ENCODE measurements at places on chromosomes 11 and 22.

- no peak for DNase-seq
Observed at GRCh38 chr11:66880496-66881450, 23.9 kb downstream of the LRFN4 start.

DNA sequence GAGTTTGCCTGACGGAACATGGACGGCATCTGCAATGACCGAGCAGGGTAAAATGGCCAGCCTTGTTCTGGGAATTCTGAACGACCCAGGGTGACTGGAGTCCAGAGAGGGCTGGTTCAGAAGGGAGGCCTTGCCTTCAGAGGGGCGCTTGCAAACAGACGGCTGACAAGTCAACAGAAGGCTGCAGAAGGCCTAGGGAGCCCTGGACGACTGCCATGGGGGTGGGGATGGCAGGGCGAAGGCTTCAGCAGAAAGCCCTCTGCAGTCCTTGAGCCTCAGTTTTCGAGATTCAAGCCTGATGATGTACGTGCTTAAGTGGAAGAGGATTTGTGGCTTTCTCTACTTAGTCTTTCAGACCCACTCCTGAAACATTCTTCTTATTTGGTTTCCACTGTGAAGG, 117.1 kb upstream of the TBCEL start:
- no peak for DNase-seq

DNA sequence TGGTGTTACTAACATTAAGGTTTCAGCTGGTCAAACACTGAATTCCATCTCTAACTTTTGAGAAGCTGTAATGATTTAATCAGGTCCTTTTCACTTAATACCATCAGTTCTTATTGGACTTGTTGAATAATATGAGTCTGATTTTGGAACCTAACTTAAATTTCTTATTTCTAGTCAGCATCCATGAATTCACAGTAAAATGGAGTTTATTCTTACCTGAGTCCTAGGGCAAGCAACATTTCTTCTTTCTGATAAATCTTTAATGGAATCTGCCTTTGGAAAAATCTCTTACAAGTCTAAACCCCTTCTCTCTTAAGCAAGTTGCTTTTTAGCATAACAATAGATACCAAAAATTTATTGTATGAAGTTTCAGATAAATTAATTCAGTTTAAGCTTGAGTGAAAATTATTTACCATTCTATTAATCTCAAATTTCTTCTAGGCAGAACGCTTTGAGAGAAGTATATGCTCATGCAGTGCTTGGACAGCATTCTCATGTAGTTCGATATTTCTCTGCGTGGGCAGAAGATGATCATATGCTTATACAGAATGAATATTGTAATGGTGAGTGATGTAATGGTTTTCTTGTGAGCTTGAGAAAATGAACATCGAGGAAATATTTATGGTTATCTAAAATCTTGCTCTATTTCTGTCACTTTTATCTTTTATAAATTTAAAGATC, 3.4 kb downstream of the WEE1 start:
- DNase-seq = no peak

DNA sequence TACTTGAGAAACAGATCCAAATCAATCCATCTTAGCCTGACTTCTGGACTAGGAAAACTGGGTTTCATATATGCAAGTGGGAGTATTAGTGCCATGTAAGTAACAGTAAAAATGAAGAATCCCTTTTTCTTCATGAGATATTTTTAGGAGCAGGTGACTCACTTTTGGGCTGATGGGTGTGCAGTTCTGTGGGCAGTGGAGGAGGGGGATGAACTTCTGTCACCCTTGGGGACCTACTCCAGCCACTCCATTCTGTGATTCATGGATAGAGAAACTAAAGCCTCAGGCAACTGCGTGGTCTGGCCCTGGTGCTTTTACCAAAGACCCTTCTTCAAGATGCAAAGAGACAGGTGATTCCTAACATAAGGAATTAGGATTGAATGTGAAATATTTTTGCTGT, 208.6 kb upstream of the NARS2 start:
- DNase-seq = no peak

GRCh38 chr11:117613521-117613920, 183.5 kb downstream of the DSCAML1 start:
- DNase-seq = no peak

DNA sequence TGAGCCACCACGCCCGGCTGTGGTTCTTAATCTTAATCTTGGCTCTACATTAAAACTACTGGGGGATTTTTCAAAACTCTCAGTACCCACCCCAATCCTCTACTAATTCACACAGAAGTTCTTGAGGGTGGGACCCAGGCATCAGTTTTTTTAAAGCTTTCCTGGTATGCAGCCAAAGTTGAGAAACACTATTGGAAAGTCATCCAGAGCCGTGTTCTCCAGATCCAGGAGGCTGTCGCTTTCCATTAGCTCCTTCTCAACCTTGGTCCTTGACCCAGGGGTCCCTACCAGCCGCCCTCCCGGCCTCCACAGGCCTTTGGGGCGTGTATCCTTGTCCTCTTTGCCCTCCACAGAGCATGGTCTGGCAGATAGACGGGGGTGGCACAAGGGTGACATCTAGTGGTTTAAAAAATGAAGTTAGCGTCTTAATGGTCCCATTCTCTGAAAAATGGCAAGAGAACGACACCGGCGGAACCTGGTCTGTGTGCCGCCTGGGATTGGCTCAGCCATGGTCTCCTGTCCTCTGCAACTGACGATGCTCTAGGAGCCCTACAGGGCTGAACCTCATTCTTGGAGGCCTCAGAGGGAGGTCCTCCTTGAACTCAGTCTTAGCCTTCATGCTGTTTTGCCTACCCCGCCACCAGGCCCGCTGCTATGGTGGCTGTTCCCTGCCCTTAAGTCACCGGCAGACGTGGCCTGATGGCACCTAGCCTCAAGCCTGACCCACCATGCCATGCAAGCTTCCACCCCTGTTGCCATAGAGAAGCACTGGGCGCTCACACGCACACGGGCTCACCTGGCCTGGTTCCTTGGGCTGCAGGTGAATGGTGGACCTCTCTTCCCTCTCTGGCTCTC, 152.0 kb upstream of the SYN3 start:
- DNase-seq = peak; percentile 80

DNA sequence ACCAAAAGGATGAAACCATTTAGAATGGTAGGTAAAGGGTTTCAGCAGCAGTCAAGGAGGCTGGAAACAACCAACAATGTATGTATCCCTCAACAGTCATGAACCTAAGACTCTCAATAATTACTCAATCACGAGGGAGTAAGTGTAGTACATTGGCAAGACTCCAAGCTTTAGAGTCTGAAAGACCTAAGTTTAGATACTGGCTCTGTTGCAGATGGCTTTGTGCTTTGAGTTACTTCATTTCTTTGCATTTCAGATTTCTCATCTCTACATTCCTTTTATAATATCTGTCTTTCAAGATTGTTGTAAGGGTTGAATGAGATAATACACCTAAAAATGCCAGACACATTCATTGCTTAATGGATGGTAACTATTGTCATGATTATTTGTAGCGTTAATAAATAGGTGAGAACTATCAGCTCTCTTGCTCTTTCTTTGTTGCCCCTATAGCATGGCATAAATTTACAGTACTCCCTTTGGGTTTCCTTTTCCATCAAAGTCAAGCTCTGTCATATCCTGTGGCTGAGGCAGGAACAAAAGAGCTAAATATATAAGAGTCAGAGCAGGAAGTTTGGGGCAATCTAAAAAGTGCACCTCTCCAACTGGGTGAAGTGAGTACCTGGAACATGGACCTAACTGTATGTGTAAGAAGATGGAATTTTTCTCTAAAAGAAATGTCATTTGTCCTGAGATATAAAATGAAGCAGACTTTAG, 228.2 kb upstream of the ZC3H12C start:
- no peak for DNase-seq

GRCh38 chr11:129247135-129247534, 55.0 kb upstream of the ARHGAP32 start:
- DNase-seq = no peak

DNA sequence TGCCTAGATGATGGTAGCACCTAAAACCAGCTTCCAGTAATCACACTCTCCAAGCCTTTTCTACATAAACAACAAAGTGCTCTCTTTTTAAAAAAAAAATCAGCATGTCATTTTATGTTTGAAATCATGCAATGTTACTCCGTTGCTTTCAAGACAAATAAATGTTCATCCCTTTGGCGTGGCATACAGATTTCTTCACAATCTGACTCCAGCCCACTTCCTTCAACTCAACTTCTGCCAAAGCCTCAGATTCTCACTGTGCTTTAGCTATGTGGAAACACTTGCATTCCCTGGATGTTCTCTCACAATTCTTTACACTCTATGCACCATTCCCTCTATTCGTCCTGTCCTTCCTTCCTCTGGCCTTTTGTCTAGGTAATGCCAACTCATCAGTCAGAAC, 206.3 kb upstream of the BLID start:
- no peak for DNase-seq

- DNase-seq = no peak
Observed at GRCh38 chr22:29717789-29718188, 2.0 kb upstream of the CABP7 start.

- DNase-seq = no peak
Observed at GRCh38 chr11:121391914-121392313, 60.2 kb upstream of the SORL1 start.

- no peak for DNase-seq
Observed at GRCh38 chr11:32425761-32426160, 9.6 kb downstream of the WT1 start.

- no peak for DNase-seq
Observed at GRCh38 chr11:103995896-103996295, 40.5 kb upstream of the DDI1 start.

- no peak for DNase-seq
Observed at GRCh38 chr11:85694385-85694980, 8.5 kb upstream of the CCDC89 start.

DNA sequence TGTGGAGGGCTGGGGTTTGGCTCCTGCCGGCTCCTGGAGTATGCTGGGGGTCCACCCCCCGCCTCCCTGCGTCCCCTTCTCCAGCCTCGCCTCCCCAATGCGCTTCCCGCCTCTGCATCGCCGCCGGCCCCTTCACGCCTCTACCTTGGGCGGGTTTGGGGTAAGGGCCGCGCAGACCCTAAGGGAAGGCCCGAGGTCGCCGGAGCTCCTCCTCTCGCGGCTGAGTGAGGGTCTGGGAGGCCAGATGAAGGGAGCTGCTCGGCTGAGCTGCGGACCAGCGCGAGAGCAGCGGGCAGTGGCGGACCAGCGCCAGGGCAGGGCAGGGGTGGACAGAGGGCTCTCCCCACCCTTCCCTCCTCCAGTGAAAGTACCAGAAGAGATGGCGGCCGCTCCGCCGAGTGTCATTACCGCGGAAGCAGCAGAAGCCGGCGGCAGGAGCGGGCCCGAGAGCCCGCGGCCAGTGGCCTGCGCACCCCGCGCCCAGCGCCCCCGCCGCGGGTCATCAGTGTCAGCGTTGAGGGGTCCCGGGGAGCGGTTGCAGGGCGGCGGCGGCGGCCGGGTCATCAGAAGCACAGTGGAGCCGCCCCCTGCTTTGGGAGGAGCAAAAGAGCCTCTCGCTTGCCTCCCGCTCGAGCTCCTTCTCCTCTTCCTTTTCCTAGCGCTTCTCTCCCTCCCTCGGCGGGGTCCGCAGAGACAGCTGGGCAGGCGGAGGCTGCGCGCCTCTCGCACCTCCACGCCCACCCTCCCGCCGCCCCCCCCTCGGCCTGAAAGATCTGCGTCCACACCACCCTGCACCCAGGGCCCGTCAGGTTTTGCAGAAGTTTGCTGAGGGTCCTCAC, 255.6 kb upstream of the CADM1 start:
- DNase-seq = no peak
